ENCODE measurements at places on chromosomes 12 and 14.
A peak's percentile ranks its signal among the peaks of the same experiment; 100 is the strongest.

- no peak for DNase-seq
These were observed 35.9 kb downstream of the ALDH1L2 start for GRCh38 chr12:105048315-105048714.

DNA sequence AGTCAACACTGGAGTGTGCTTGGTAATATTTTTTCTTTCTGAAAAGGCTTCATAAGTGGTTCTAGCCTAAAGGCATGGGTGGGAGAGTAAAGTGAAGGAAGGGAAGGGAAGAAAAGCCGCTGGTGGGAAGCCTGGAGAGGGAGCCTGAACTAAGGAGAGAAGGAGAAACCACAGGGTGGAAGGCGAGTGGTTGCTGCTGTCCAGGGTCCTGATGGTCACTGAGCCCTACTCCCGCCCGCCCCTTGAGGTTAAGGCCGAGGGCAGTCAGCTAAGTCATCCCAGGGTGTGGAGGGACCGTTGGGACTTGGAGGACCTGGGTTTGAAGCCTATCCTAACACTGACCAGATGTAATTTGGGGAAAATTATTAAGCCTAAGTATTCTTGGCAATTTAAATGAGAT, 189.1 kb downstream of the PIWIL1 start:
- DNase-seq: no peak

DNA sequence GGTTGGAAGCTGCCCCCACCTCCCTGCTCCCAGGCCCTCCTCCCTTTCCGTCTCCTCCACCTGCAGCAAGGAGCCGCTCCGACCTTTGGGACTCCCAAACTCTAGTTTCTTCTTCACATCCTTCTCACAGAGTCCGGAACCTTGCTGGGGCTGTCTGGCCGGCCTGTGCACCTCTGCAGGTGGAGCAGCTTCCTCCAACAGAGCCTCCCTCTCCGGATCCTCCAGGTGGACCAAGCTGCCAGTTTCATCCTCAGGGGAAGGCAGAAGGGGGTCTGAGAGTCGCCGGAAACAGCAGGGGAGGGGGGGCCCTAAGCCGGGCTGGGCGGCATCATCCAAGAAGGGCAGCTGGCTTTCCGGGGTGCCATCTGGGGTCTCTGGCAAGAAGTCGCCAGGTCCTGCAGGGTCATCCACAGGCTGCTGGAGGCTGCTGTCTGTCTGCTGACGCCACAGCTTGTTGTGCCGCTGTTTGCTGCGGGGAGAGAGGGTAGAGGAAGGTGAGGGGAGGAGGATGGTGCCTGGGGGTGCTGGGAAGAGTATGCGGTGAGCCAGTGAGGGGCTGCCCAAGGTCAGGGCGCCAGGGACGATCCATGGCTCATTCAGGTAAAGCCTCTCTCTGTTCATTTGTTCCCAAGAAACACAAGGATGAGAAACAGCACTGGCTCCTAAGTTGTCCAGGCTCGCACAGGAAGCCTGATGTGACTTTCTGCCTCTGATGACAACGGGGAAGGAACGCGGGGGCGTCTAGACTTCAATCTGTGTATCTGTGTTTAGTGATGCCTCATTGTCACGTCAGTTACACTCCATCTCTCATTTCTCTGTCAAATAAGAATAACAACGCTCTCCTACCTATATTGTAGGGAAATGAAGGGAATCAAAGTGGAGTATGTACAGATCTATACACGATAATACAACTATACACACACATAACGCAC, 61.3 kb upstream of the CORO1C start:
- no peak for DNase-seq

DNA sequence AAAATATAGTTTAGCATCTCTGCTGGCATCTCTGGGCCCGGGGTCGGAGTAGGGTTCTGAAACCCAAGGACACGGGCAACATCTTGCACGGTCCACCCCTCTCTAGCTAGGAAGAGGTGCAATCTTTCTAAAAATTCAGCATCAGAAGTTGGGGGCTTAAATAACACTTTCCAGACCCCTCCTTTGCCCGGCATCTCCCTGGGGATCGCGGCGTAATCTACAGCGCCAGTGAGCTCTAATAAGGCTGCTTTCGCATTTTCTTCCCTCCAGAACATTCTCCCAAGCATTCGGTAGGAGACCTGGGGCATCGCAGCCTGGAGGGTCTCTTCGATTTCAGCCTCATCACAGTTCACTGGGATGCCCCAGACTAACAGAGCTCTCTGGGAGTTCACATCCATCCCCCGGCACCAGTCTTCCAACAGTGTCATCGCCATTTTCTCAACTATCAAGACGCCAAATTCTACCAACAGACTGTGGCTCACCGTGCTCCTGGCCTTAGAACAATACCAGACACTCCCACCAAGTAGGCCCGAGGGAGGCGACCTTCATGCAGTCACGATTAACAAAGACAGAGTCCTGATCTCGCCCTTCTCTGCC, 880 bp downstream of the PNMA1 start:
- no peak for DNase-seq

DNA sequence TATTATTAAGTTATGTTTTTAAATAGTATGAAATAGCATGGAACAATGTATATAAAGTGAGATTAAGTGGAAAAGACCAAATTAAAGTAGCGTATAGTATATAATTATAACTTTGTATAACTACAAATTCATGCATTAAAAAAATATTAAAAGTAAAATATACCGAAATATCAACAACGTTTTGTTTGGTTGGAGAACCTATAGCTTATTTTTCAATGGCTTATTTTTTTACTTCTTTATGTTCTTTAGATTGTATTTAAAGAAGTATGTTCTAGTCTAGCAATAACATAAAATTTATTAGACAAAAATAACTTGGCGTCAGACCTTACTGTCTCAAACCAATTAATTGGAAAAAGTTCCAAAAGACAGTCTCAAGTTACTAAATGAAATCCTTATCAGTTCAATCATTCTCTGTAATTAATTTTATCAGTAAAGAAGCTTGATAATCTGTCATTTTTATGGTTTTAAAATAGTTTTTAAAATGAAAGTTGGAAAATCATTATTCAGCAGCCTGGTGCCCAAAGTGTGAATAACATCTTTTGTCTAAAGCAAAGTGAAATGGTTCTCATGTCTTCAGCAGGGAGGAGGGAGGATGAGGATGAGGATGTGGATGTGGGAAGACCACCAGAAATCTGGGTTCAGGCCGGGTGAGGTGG, 46.7 kb downstream of the IRAK3 start:
- DNase-seq: peak; percentile 8

- no peak for DNase-seq
These were observed 245.9 kb downstream of the FOXN3 start for GRCh38 chr14:89171168-89171567.

DNA sequence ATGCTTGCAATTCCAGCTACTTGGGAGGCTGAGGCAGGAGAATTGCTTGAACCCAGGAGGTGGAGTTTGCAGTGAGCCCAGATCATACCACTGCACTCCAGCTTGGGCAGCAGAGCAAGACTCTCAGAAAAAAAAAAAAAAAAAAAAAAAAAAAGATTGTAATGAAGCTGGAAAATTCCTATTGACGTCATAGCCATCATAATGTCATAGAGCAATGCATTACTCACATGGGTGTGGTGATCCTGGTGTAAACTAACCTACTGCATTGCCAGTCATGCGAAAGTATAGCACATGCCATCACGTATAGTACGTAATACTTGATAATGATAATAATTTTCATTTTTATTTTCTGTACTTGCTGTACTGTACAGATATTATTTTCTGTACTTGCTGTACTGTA, 42.7 kb upstream of the NID2 start:
- DNase-seq: no peak

DNA sequence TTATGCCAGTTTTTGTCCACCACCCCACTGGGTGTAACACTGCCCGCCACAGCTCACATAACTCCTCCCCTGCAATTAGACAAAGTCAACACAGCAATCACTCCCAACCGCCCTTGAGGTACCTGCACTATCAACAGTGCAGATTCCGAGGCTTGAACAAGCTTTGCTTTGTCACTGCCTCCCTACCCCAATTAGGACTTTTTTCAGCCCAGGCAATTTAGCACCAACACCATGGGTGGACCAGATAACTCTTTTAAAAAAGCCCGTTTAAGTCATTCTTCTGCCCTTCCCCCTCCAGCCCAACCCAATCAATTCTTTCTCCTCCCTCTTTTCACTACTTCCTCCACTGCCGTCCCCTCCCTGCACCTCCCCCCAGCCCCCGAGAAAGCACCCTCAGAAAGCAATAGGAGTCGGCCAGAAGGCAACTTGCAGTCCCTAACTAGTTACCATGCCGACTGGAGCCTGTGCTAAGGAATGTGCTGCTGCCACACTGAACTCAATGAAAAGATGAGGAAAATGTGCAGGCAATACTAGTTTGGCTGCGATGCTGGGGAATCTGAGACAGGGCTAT, 45.7 kb upstream of the OTX2 start:
- no peak for DNase-seq

- no peak for DNase-seq
These were observed 90.3 kb downstream of the PAX9 start for GRCh38 chr14:36751920-36752319.

DNA sequence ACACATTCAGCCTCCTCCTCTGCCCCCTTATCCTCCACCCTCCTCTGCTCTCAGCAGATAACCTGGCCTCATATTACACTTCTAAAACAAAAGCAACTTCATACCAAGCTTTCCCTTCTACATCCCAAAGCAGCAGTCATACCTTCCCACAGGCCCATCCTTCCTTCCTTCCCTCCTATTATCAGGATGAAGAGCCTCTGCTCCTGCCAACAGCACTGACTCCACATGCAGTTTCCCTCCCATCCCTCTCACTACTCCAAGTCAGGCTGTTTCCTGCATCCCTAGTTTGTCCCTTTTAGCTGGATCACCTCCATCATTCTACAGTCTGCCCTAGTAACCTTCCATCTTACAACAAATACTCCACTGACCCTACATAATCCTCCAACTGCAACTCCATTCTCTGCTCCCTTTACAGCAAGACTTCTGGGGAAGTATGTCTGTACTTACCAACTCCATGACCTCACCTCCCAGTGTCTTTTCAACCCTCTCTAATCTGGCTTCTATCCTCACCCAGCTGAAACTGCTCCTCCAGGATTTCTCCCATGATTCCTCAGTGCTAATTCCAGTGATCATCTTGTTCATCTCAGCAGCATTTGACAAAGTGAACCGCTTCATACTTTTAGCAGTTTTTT, 4.9 kb upstream of the YEATS4 start:
- DNase-seq: no peak

DNA sequence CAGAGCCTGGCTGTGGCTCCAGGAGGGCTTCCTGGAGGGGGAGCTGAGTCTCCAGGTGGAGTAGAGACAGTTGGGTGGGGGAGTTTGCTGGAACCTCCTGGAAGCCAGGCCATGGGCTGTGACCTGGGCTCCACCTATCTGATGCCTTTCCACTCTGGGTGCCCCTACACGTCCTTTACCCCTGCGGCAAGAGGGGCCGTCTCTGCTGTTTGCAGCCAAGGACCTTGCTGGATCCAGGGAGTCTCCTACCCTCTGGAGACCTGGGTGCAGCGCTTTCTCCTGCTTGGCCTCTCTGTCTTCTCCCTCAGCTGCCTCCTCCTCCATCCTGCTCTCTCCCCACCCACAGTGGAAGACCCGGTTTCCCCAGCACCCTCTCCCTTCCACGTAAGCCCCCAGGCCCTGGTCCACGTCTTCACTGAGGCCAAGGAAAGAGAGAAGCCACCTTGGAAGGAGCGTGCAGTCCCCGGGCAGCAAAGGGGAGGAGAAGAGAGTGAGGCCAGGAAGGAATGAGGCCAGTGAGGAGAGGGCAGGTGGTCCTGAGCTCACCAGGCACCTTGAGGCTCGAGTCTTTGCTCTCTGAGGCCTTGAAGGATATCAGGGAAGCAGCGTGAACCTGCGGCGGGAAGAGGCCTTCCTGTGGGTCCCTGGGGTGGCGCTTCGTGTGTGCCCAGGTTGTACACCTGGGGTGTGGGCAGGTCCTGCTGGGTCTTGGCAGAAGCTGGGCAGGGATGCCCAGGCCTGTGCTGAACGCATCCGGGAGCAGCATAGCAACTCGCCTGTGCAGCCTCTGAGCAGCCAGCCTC, 294.3 kb upstream of the RTL1 start:
- DNase-seq: no peak

Data from stromal cell of bone marrow (primary cell).